ENCODE measurements at places on chromosomes 16 and 17. TPM values are rescaled to one million over a fixed set of nuclear protein-coding genes. Genes with fewer than 3 reads are reported as not detected.

DNA sequence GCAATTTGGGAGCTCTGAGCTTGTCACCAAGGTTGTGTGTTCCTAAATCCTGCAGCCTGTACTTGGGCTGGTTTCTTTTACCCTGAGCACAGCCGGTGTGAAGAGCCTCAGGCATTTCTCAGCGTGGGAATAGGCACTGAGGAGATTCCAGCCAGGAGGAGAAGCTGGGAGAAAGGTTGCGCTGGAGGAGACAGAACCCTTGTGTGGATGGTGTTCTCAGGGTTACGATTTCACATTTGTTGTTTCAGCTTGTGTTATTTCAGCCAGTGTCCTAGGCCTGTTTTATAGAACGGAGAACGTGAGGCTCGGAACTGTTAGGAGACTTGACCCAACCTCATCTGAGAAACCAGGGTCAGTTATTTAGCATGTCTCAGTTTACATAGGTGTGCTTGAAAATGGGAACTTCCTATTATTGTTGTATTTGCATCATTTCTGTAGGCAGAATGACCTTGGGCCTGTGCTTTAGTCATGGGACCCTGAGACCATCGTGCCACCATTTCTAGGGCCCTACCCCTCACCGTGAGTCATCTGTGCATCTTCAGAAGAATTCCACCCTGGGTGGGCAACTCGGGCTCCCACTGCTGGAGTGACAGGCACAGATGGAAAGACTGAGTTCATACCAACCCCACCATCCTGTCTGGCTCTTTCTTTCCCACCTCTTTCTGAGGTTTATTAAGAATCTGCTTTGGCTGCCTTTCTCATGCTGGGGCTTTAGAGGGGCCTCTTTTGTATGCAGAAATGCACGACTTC, 134.9 kb downstream of the MSI2 start:
- no peak for DNase-seq

GRCh38 chr16:1300664-1301476, 8.6 kb upstream of the UBE2I start:
- peak; percentile 69 for DNase-seq

DNA sequence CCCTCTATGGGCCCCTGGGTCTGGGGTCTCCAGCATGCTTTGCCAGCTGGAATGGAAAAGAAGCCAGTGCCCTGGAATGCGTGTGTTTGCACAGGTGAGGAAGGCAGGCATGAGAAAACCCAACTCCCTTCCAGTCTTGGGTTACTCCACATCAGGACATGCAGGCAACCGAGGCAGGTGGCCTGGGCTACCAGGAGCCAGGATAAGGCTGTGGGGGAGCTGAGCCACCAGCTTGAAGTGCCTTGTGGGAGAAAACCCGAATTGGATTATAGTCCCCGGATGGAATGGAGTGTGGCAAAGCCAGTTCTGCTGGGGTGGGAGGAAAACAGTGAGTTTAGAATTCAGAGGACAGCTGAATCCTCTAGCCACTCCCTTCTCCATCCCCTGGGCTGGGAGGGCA, 7.2 kb downstream of the SRCIN1 start:
- peak; percentile 88 for DNase-seq

DNA sequence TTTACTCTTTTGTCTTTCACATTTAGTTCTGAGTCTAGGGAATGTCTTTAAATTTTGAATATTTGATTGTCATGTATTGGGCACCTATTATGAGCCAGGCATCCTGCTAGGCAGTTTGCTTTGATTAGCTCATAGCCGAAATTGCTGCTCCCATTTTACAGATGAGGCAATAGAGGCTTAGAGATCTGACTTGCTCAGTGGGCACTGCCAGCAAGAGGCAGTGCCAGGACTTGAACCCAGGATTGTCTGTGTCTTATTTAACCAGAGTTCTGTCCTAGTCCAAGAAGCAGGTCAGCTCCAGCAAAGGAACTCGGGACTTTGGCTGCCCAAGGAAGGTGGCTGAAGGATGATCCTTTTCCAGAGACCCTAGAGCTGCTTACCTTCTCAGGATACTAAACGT, 24.5 kb downstream of the BEAN1 start:
- DNase-seq = no peak

DNA sequence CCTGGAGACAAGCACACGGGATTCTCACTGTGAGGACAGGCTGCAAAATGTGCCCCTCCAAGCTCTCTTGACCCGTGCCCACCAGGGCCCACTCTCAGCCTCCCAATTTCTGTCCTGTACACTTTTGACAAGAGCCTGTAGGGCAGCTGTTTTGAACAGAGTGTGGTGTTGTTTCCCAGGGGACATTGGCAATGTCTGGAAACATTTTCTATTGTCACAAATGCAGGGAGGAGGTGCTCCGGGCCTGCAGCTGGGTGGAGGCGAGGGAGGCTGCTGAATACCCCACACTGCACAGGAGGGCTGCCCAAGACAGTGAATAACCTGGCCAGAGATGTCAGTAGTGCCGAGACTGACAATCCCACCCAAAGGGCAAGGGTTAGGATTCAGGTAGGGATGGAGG, 10.5 kb downstream of the CEP295NL start:
- no peak for DNase-seq

DNA sequence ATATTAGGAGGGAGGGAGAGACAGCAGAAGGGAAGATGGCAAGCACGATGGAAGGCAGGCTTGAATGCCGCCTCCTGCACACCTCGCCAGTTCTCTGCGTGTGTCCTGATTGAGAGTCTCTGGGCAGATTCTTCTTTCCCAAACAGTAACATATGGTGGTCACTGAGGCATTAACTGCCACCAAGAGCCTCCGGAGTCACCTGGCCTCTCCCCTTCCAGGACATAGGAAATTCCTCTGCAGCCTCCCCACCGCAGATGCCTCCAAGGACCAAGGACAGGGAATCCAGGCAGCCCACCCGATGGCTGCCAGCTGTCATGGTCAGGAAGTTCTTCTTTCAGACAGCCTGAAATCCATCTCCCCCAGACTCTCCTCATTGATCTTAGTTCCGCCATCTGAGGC, 149.3 kb downstream of the ENGASE start:
- DNase-seq = no peak

Gene LGALS9B
- not detected for total RNA-seq

Gene CLEC3A
- not detected for total RNA-seq

Data from OCI-LY7 (cell line).